ENCODE measurements at places on chromosomes 6 and 20.

DNA sequence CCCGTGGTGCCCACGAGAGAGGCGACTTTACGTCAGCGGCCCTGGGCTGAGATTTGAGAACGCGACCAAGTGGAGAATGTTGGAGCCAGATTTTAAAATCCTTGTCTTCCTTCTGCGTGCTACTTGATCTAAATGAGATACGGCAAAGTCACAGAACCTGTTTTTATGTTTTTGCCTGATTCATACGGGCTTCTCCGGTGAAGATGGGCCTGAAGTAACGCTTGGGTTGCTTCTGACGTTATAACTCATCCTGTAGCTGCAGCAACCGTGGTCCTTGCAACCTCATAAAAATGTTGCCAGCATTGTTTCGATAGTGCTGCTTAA is 462 bp upstream of the SLC35B3 start:
- no peak for DNase-seq

GRCh38 chr20:20835897-20836296 is 123.5 kb upstream of the RALGAPA2 start:
- no peak for DNase-seq

DNA sequence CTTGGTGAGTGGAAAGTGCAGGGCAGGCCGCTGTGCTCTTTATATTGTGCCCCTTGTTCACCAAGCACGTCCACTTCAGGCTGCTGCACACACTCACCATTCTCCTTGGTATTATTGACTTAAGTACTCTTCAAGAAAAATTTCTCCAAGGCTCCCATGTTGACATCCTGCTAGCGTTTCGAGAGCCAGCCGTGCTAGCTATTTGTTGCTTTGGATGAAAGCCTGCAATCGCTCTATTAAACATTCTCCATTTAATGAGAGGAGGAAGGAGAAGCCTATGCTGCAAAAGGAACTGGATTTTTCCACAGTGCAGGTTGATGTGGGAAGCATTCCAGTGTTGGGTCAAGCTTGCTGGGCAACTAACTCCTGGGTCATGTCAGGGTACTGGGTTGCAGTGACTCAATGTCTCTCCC is 113.5 kb downstream of the CD83 start:
- DNase-seq, result no peak

DNA sequence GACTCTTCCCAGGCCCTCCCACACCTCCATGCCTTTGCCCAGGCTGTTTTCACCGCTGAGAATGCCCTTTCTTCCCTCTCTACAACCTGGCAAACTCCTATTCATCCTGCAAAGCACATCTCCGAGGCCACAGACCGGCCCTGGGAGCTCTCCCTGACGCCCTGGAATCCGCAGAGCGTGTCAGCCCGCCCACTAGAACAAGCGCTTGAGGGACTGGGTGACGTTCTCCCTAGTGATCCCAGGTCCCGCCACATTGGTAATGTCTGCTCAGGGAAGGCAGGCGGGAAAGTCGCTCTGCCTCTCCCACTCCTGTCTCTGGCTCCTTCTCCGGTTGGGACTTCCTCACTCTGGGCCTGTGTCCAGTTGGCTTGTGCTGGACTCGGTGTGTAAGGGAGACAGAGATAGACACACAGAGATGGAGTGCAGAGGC is 61.6 kb downstream of the SRC start:
- no peak for DNase-seq

DNA sequence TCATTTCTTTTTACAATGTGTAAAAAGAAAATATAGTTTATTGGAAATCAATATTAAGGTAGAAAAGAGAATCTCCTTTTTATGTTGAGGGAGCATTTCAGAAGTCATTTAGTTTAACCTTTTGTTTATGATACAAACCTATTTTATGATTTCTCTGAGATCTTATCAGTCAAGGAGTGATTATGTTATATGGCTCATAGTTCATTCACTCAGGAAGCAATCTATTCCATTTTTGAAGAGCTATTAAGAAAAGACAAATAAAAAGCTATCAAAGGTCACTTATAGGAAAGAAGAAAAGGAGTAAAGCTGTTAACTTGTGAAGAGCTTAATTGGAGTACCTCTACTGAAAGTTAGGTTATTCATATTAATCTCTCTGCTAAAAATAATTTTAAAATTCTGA is 526.6 kb upstream of the JAG1 start:
- DNase-seq, result no peak

GRCh38 chr6:166744223-166745134 is 117.4 kb upstream of the RPS6KA2 start:
- no peak for DNase-seq

- no peak for DNase-seq
These were observed 742 bp downstream of the TBCC start for GRCh38 chr6:42745083-42745639.

GRCh38 chr6:40148882-40149573 is 214.8 kb upstream of the MOCS1 start:
- no peak for DNase-seq

- DNase-seq, result no peak
These were observed 40.3 kb upstream of the IRF4 start for GRCh38 chr6:351011-351866.
